NAMALWA (cell line): ENCODE measurements at places on chromosomes 1 and 21.

GRCh38 chr21:36741506-36741905 is 42.6 kb downstream of the SIM2 start:
- DNase-seq = no peak

DNA sequence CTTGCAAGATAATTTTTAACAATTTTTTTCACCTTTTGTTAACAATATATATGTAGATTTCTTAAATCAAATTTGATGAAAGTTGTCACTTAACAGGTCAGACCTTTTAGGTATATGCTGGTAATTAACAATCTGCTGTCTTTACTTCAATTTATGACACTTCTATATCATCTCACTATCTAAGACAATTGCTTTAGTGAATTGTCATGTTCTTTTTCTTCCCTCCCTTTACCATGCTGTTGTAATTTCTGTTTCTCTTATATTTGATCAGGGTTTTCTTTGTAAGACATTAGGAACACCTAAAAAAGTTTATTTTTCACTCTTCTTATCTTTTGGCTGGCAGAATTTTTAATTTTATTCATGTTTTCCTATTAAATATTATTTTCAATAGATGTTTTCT is 2.0 kb downstream of the IFI16 start:
- peak; percentile 21 for DNase-seq

- no peak for DNase-seq
These were observed 939 bp upstream of the CCN1 start for GRCh38 chr1:85579622-85580021.

GRCh38 chr21:31663584-31664249 is 4.2 kb downstream of the SOD1 start:
- no peak for DNase-seq

DNA sequence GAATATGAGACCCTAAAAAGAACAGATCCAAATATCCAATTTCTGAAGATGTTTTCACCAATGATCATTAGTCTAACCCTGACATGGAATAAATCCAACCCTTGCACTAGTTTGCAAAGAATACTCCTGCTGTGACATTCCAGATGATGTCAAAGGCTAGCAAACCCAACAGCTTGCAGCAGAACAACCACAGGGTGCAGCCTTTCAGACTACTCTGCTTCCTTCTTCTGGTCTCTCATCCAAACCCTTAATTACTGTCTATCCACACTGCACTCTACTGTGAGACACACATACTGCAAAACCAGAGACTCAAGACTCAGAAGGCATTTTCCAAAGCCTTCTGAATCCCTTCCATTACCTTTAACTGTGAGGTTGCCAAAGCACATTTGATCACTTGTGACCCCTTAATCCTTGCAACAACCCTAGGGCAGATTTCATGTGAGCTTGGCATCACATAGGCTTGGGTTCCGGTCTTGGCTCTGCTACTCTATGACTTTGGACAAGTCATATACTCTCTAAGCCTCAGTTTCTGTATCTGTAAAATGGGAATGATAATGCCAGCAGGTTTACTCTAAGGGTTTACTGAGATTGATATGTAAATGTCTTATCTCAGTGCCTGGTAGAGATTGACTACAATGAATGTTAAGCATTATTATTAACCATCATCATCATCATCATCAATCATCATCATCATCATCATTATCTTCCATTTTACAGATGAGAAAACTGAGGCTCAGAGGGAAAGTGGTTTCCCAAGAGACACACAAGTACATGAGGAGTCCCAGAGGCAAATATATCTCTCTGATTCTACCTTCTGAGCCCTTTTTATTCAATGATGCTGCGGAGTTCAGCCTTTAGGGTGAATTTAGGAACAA is 94.5 kb downstream of the SYF2 start:
- no peak for DNase-seq

DNA sequence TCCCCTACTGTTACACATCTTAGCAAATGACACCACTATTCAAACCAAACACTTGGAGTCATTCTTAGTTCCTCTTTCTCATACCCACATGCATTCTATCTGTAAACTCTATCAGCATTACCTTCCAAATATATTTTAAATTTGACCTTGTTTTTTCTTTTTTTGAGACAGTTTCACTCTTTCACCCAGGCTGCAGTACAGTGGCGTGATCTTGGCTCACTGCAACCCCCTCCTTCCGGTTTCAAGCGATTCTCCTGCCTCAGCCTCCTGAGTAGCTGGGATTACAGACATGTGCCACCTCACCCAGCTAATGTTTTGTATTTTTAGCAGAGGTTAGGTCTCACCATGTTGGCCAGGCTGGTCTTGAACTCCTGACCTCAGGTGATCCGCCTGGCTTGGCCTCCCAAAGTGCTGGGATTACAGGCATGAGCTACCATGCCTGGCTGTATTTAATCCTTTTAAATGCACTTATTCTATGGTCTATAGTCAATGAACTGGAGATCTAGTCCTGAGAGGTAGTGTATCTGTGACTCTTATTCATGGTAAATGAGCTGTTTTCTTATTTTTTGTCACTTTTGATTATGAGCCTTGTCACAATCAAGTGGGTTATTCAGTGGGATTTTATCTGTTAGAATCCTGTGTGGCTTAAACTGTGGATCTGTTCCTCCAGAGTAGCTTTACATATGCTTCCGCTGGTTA is 73.1 kb downstream of the GATAD2B start:
- DNase-seq = peak; percentile 75

GRCh38 chr1:89854140-89854539 is 33.3 kb downstream of the LRRC8D start:
- no peak for DNase-seq

DNA sequence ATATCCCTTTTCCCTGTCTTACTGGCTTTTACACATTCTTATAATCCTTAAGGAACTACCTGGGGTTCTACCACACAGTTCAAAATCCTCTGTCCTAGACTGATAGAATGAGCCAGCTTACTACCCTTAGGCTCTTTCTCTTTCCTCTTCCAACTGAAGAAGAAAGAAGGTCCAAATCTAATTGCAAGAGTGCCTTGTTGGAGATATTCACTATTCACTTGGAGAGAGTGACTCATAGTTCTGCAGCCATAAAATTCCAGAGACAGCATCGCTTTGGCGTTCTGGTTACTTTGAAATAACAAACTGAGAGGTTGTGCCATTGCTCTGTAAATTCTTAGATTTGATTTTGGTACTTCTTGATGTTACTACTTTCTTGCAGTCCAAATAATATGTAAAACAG is 4.2 kb downstream of the CADM3 start:
- DNase-seq = no peak

GRCh38 chr1:199546323-199546722 is 481.2 kb upstream of the NR5A2 start:
- DNase-seq = no peak

DNA sequence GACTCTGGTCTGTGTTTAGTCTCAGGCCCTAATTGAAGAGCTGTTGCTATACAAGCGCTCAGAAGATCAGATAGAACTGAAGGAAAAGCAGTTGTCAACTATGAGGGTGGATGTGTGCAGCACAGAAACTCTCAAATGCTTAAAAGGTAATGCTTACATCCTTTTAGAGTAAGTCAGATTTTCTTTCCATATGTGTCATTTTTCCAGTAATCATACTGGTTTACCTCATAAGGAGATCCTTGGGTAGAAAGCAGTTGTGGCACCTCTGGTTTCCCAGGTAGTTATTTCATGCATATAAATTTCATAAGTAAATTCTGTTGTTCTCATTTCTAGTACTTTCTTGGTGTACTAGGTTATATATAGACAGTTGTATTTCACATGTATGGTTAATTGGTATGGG is 43.0 kb upstream of the TARS2 start:
- no peak for DNase-seq

DNA sequence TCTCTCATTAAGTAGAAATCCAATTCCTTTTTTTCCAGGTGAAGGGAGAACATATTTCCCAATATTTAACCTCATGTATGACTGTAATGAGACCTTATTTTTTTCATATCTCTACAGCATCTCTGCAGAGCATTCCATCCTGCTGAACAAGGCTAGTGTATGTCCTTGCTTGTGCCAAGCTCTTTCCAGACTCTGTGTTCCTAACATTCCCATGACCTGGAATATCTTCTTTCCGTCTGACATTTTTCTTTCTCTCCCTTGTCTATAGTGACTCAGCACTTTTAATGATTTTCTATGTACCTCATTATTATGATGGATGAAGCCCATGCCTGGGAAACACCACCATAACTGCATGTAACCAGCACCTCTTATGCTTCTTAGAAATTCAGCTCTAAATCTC is 278.3 kb upstream of the NRIP1 start:
- DNase-seq = no peak

DNA sequence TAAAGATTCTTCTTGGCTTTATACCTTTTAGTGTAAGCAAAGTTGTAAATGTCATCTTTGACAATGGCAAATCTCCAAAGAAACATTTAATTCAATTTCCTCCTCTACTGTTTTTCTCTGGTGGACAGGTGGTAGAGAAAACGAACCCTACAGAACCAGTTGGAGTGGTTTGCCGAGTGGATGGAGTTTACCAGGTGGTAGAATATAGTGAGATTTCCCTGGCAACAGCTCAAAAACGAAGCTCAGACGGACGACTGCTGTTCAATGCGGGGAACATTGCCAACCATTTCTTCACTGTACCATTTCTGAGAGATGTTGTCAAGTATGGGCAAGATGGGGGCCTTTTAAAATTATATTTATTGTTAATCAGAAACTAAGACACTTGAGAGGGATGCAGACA is 25.8 kb downstream of the UAP1 start:
- no peak for DNase-seq

DNA sequence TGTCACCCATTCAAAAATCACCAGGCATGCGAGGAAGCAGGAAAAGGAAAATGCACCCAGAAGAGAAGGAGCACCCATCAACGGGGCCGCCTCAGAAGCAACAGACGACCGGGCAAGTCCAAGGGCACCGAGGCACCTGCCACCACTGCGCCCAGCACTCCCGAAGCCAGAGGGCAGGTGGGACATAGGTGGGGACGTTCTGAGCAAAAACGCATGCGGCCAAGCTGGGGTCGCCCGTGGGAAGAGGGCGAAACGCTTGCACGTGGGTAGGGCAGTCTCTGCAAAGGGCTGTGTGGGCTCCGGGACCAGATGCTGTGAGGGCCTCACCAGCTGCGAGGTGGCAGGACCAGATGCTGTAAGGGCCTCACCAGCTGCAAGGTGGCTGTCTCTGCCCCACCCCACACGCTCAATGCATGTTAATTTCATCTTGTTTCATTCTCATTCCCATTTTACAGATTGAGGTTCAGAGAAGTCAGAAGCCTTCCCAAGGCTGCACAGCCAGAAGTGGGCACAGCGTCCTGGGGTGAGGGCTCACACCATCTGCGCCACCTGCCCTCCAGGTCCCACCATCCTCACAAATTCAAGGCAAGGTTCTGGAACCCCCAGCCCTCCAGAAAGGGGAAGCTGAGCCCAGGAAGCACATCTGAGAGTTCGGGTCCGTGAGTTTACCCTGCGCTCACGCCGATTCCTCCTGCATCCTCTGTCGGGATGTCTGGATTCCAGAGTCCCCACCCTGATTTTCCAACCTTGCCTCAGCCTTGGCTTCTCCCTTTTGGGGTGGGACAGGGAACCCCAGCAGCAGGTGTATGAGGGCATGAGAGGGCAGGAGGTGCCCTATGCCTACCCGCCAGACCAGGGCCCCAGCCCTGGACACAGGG is 8.2 kb upstream of the SAMD11 start:
- peak; percentile 67 for DNase-seq

- DNase-seq = peak; percentile 37
These were observed 7.7 kb downstream of the CNIH3 start for GRCh38 chr1:224623743-224624333.

GRCh38 chr1:160666079-160666442 is 19.2 kb upstream of the SLAMF1 start:
- DNase-seq = no peak

DNA sequence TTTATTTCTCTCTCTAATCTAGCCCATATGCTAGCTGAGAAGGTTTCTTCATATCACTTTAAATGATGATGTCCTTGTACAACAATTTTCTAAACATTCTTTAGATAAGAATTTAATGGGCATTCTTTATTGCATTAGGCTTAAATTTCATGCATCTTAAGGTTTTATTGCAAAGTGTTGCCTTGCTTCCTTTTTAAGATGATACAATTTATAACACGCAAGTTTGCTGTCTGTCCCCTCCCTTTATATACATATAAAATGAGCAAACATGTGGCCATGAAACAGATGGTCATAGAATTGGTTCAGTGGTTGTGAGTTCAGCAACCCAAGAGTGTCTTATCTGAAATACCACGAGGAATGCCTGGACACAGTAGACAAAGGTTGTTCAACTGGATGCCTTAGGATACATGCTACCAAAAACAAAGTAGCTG is 12.1 kb downstream of the NBPF3 start:
- no peak for DNase-seq

- no peak for DNase-seq
These were observed 168.5 kb downstream of the SMYD3 start for GRCh38 chr1:246338546-246338945.

GRCh38 chr1:50080904-50081586 is 27.7 kb upstream of the ELAVL4 start:
- DNase-seq = peak; percentile 53

- DNase-seq = no peak
These were observed 68.2 kb downstream of the POFUT2 start for GRCh38 chr21:45219517-45219916.

DNA sequence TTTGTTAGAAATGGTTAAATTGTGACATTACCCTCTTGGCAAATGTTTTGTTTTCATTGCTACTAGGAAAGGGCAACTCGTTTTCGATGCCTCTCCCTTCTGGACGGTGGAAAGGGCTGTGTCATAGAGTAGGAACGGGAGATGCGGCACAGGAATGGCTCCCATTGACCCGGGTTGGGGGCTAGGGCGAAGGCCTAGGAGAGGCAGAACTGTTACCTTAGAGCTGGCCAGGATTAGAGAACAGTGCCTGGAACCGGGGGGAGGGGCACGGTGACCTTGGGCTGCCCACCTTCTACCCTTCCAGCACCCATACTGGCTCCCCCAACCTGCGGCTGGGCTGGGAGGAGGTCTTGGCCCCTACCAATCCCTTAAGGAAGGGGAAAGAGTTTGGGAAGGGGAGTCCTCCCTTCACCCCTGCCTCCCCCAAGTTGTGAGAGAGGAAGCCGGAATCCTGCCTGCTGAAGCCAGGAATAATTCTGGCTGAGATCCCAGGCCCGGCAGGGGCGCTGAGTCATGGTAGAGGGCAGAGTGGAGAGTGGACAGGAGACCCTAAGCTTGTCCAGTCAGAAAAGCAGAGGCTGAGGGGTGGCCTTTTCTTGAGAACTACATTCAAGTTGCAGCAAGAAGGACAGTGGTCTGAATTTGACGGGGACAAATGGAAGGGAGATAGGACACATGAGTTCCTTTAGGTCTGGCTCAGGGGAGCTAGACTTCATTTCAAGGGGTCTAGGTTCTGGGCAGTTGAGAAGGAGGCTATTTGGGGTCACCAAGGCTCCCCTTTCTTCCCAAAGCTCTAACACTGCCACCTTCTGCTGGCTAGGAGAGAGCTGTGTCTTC is 8.2 kb downstream of the LMNA start:
- no peak for DNase-seq
